PC-9 (cell line): ENCODE measurements at places on chromosomes 7 and 10. TPM values are rescaled to one million over a fixed set of nuclear protein-coding genes. Genes with fewer than 3 reads are reported as not detected.

OR2A5 gene
- total RNA-seq, result not detected in 2 replicates

- no peak for DNase-seq
Measured at GRCh38 chr7:111074071-111074747, 16.7 kb upstream of the LRRN3 start.

DNA sequence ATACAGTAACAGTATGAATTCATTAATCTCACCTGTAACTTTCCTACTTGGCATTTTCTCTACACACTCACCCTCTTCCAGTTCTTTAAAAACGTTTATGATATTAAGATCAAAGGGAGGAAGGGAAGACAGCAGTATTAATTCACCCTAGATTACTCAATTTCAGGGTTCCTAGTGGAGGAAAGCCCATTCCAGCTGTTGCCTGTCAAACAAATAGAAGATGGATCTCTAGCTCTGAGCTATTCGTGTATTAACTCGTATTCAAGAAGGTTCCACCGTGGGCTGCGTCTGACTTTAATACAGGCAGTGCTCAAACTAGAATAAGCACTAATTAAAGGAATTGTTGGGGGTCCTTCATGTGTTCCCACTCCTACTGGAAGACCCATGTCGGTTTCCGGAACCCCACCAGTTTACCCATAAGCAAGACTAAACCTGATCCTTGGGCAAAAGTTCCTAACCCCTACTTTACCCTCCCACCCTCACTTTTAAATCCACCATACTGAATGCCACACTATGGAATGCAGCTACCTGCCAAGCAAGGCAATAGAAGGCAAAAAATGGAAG, 2.1 kb downstream of the NANOS1 start:
- DNase-seq, result no peak

- DNase-seq, result no peak
Measured at GRCh38 chr7:64099656-64100531, 54.7 kb downstream of the ZNF727 start.
